ENCODE measurements at places on chromosomes 11 and 22. TPM values are rescaled to one million over a fixed set of nuclear protein-coding genes. Genes with fewer than 3 reads are reported as not detected.

The LARGE2 gene
- 5.8 TPM for total RNA-seq

The UBQLNL gene
- total RNA-seq: 3.4 TPM

The ADM2 gene
- total RNA-seq: 0.39 TPM

The PLCB3 gene
- 24.7 TPM for total RNA-seq

The C11orf87 gene
- 0.49 TPM for total RNA-seq

DNA sequence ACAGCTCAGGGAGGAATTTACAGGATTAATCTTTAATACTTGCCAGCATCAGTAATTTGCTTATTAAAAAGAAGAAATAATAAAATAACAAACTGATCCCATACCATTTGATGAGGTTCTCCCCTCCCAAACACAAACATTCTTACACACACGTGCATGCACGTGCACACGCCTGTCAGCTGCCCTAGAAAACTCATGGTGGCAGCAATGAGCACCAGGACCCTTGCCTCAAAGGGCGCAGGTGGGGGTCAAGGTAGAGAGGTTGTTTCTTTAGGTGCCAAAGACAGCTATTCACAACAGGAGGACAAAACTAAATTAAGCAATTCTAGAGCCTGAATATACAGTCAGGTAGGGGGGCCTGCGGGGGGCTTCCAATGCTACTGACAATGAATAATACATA lies 219.3 kb downstream of the BUD13 start:
- no peak for DNase-seq

GRCh38 chr11:57646799-57647303 lies 2.9 kb downstream of the YPEL4 start:
- DNase-seq: peak; percentile 15

DNA sequence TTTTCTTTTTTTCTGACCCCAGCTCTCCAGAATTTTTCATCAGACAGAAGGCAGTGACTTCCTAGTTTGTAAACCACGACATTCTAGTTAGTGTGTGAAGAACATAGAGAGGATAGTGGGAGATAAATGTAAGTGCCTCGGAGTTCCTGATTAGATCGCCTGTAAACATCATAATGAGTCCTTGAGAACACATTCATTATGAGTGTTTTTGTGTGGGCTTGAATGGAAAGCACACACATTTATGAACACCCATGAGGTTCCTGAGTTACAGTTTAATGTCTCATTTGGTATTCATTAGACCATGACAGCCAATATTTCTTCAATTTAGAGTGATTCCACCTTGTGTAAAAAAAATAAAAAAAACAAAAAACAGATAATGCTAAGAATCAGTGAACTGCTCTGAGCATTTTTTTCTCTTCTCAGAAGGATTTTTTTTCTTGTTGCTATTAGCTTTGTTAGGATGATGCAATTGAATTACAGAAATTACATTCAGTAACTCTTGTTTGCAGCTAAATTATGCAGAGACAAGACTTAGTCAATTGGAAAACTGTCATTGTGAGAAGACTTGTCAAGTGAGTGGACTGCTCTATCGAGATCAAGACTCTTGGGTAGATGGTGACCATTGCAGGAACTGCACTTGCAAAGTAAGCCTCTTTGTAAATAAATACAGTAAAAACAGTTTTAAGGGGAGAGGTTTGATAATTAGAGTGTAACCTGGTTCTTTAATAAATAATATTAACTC lies 257.6 kb downstream of the NELL1 start:
- no peak for DNase-seq

- no peak for DNase-seq
These were observed 32.6 kb downstream of the PPFIA1 start for GRCh38 chr11:70303070-70303469.

The BTG4 gene
- total RNA-seq: not detected

DNA sequence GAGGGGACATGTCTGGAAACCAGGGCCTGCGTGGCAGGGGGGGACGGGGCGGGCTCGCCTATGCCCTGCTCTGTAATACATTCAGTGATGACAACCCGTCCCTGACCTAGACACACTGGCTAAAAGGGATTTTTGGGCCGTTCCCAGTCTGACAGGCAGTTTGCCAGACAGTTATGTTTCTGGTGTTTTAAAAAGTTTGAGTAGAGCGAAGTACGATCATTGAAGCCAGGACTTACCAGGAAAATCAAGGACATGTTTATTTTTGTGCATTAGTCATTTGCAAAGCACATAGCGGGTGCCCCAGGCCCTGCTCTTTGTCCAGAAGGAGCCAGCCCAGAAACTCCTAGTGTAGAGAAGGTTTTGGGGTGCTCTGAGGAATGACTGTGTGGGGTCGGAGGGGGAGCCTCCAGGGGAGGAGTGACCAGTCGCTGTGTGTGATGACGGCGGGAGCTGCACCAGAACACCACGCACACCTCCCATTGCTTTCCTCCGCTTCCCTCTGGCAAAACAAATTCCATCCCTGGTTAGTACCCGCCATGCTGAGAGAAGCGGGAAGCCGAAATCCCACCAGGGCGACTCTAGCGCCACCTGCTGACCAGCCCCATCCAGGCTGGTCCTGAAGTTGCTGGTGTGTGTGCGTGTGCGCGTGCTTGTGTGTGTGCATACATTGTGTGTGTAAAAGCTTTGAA lies 50.8 kb downstream of the FBLN1 start:
- peak; percentile 87 for DNase-seq

DNA sequence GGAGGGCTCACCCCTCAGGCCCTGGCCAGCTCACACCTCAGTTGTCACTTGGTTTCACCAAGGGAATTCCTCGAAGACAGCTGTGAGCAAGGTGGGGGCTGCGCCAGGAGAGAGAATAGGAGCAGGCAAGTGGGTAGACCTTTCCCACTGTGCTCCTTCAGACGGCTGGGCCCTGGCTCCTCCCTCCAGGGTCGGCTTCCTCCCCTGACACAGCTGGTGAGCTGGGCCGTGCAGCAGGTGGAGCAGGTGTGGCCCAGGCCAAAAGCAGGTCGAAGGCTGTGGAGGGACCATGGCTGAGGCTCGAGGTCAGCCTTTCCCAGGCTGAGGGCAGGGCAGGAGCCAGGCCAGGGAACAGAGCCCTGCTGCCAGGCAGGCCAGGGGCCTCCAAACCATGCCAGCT lies 12.5 kb upstream of the MYRF start:
- no peak for DNase-seq

The MMP27 gene
- total RNA-seq: not detected

- DNase-seq: no peak
These were observed 409.5 kb downstream of the NXPE2 start for GRCh38 chr11:115087791-115088190.

DNA sequence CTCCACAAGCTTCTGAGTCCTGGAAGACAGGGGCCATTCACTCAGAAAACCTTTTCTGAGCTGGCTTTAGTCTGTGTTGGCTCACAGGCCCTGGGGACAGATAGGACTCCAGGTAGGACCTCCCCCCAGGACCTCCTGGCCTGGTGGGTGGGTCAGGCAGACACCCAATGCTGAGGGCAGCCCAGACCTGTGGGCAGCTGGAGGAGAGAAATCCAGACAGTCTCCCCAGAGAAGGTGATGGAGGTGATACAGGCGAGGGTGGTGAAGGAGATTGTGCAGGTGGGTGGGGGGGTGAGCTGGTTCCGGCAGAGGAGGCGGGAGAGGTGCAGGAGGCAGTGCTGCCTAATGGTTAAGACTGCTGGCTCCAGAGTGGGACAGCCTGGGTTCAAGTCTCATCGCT lies 15.6 kb downstream of the LRRC32 start:
- DNase-seq: no peak

The SLC22A9 gene
- total RNA-seq: not detected

The SLC37A2 gene
- 1.0 TPM for total RNA-seq

The FOLR3 gene
- total RNA-seq: not detected

The SLC17A6 gene
- total RNA-seq: not detected

The KCTD14 gene
- total RNA-seq: 0.81 TPM

DNA sequence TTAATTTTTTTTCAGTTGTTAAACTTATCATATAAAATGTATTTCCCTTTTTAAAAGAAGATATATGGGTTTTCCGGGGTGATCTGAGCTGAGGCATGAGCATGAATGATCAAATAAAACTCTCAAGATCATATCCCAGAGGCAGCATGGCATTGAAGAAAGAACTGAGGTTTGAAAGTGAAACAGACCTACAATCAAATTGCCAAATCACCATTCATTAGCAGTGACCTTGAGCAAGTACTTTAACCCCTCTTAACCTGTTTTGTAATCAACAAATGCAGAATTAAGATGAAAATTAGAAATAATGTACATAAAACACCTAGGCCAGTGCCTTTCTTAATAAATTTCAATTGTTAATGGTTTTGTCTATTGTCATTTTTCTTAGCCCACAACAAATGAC lies 116.0 kb downstream of the RBFOX2 start:
- DNase-seq: no peak

GRCh38 chr22:37892566-37893335 lies 13.3 kb upstream of the MICALL1 start:
- DNase-seq: no peak

DNA sequence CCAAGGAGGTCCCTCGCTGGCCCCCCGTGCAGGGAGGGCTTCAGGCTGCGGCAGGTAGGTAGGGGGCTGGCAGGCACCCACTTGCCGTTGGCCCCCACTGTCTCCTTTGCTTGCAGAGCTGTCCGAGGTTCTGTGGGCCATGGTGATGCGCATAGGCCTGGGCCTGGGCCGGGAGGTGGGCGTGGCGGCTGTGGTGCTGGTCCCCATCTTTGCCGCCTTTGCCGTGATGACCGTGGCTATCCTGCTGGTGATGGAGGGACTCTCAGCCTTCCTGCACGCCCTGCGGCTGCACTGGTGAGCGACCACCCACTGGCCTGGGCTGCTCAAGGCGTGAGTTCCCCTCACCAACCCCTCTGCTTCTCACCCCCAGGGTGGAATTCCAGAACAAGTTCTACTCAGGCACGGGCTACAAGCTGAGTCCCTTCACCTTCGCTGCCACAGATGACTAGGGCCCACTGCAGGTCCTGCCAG lies 11.6 kb downstream of the TCIRG1 start:
- DNase-seq: no peak

- DNase-seq: no peak
These were observed 42.9 kb downstream of the ABTB2 start for GRCh38 chr11:34314936-34315335.

The CRYBB3 gene
- total RNA-seq: not detected

The GGT5 gene
- total RNA-seq: 0.35 TPM

DNA sequence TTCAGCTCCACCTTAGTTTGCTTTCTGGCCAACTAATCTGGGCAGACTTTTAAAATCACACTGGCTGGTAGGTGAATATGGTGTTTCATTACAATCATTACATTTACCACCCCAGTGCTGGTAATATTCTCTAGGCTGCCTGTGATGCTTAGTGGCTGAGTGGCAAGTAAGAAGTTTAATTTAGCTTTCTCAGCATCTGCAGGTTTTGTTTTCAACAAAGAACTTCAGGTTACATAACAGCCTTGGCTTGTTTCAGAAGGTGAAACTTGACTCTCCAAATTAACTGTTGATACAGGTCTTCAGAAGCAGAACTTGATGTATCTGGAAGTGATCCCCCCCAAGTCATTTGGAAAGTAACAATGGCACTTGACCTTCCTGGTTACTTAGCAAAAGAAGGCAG lies 423.3 kb upstream of the CCDC90B start:
- DNase-seq: no peak
